Muscle of leg (tissue), 16 donors: ENCODE measurements at places on chromosomes 12 and 14. TPM values are rescaled to one million over a fixed set of nuclear protein-coding genes. Genes with fewer than 3 reads are reported as not detected.
A peak's percentile ranks its signal among the peaks of the same experiment; 100 is the strongest.

GRCh38 chr12:38113991-38114390 lies 202.6 kb upstream of the ALG10B start:
- DNase-seq: no peak

GRCh38 chr12:2411011-2411410 lies 358.2 kb downstream of the CACNA1C start:
- DNase-seq: no peak

GRCh38 chr12:22728987-22729386 lies 104.0 kb downstream of the ETNK1 start:
- DNase-seq: peak; percentile 27

Gene KNTC1
- polyA plus RNA-seq: 14.9 TPM

Gene RNF212B
- polyA plus RNA-seq: not detected
